ENCODE measurements at places on chromosomes 1 and 21.

- peaks cover 11% of the 10 kb centered on the region for H3K4me1 ChIP-seq
- H3K27ac ChIP-seq: no peak overlapping the region
- H3K36me3 ChIP-seq: peaks cover 8% of the 10 kb centered on the region
- H3K27me3 ChIP-seq: peaks cover 22% of the 10 kb centered on the region
- no peak overlapping the region for H3K4me3 ChIP-seq
- DNase-seq: no peak
Observed at GRCh38 chr1:179021873-179022272, 3.8 kb upstream of the FAM20B start.

GRCh38 chr1:228937851-228938536, 202.7 kb downstream of the RHOU start:
- H3K4me1 ChIP-seq: peaks cover 8% of the 10 kb centered on the region
- H3K4me3 ChIP-seq: peak overlapping the region; percentile 26
- H3K27me3 ChIP-seq: no peaks in the 10 kb centered on the region
- H3K36me3 ChIP-seq: no peaks in the 10 kb centered on the region
- H3K27ac ChIP-seq: no peak overlapping the region
- no peak for DNase-seq

DNA sequence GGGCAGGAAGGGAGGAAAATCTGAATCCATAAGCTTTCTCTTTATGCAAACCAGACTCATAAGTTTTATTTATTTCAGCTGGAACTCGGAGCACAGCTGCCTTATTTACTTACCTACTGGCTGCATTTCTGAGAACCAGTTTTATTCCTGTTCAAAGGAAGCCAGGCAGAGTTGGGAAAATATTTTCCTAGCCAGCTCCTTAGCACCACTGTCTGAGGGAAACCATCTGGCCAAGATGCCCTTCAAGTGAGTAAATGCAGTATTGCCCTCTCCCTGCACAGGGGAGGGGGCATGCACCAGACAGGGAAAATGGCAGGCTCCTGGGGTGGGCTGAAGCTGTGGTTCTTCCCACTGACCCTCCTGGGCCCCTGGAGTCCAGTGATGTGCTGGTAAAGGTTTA, 28.9 kb upstream of the FMOD start:
- no peak overlapping the region for H3K27ac ChIP-seq
- no peak overlapping the region for H3K4me3 ChIP-seq
- no peak for DNase-seq
- H3K36me3 ChIP-seq: no peaks in the 10 kb centered on the region
- peaks cover 34% of the 10 kb centered on the region for H3K27me3 ChIP-seq

GRCh38 chr1:149843431-149844041, 55.8 kb upstream of the BOLA1 start:
- H3K27me3 ChIP-seq: no peaks in the 10 kb centered on the region
- H3K36me3 ChIP-seq: peaks cover 3% of the 10 kb centered on the region
- peak overlapping the region; percentile 84 for H3K27ac ChIP-seq
- no peak for DNase-seq
- peak overlapping the region; percentile 86 for H3K4me3 ChIP-seq
- peaks cover 40% of the 10 kb centered on the region for H3K4me1 ChIP-seq
